NCI-H2081 treated with DMSO at 0.1 percent for 48 hours (cell line): ENCODE measurements at places on chromosomes 2 and 18.

DNA sequence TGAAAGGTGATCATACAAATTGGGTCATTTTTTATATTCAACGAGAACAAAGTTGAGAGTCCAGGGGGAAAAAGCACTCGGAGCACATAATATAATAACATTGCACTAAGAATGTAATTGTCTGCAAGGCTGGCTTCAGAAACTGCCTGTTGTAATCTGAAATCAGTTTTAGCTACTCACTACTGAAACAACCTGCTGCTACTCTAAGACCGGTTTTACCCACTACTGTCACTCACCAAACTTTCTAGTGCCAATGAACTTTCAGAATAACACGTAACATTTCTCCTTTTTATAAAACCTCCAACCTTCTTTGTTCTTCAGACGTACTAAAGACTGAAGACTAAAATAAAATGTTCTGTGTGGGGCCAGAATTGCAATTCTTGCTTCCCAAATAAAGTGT, 11.5 kb upstream of the CYB5A start:
- no peak for DNase-seq

DNA sequence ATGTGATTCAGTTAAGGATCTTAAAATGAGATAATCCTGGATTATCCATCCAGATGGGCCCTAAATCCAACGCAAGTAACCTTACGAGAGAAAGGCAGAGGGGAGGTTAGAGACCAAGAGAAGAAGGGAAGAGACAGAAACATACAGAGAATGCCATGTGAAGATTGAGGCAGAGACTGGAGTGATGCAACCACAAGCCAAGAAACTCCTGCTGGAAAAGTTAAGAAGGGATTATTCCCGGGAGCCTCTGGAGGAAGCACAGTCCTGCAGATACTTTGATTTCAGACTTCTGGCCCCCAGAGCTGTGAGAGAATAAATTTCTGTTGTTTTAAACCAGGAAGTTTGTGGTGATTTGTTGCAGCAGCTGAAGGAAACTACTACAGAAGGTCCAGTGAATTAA, 992.7 kb downstream of the BCL11A start:
- no peak for DNase-seq

DNA sequence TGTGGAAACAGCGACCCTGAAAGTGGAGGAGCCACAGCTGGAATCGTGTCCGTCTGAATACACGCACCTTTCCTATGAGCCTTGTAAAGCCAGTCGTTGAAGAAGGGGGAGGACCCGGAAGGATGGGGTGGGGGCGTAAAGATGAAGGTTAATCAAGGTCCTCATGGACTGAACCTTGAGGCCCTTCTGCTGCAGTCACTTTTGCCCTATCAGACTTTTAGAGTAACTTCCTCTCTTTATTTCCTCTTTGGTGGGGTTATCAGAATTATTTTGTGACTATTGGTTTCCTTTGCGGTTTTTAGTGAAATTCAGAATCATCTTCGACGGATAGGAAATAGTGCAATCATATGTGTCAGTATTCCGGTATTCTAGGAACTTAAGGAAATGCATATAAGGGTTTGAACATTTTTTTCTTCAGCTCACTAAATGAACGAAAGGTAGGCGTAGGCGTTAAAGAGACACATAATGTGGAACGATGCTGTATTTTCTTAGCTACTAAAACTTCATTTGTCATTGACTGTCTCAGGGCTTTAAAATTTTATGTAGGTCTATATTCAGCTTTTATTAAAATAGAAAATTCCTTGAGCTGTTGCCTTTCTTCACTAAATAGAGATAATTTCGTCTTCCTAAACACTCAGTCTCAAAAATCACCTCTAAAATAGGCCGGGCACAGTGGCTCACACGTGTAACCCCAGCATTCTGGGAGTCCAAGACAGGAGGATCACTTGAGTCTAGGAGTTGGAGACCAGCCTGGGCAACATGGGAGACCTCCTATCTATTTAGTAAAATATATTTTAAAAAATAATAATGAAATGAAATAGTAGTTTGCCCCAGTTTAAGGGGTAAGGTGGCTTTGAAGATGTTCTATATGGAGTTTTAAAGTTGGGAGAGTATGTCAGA, 1.4 kb upstream of the YES1 start:
- no peak for DNase-seq

GRCh38 chr18:70621710-70622109, 332.9 kb downstream of the SOCS6 start:
- no peak for DNase-seq

- DNase-seq = no peak
Measured at GRCh38 chr2:24830786-24831185, 37.6 kb downstream of the CENPO start.

DNA sequence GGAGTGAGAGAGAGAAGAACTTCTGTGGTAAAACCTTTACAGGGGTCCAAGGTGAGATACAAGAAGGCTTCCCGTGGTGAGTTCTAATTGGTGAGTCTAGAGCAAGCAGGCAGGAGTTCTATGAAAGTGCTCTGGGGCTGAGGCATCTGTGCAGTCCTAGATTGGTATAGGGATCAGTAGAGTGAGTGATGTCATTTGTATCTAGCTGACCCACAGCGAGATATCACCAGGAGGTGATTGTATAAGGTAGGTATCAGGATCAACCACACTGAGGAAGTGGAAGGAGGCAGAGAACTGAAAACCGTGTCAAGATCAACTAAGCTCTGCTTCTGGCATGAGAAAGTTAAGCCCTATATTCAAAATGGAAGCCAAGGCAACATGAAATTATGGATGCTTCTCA, 1648.9 kb upstream of the TMEFF2 start:
- DNase-seq = no peak

- no peak for DNase-seq
Measured at GRCh38 chr2:126856403-126856802, 42.3 kb upstream of the TEX51 start.

DNA sequence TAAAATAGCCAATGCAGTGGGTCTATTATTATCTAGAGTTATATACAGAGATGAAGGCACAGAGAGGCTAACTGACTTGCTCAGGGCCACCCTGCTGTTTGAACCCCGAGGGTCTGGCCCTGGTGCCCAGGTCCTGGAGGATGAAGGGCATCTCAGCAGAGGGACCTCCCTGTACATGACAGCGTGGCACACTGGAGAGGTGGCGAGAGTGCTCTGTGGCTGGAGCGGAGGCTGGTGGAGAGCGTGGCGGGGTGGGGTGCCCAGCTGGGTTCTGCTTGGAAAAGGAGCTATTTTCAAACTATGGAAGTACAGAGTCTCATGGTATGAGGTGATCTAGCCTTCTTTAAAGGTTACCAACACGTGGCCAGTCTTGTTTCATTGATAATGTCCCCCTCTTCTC, 35.8 kb downstream of the GREB1 start:
- no peak for DNase-seq

- DNase-seq = no peak
Measured at GRCh38 chr18:55314031-55314430, 274.0 kb downstream of the TCF4 start.

- no peak for DNase-seq
Measured at GRCh38 chr18:42736074-42736473, 379.4 kb downstream of the RIT2 start.

- no peak for DNase-seq
Measured at GRCh38 chr2:42008241-42008921, 39.4 kb upstream of the PKDCC start.

- DNase-seq = peak; percentile 10
Measured at GRCh38 chr18:79242246-79242645, 153.5 kb upstream of the NFATC1 start.

DNA sequence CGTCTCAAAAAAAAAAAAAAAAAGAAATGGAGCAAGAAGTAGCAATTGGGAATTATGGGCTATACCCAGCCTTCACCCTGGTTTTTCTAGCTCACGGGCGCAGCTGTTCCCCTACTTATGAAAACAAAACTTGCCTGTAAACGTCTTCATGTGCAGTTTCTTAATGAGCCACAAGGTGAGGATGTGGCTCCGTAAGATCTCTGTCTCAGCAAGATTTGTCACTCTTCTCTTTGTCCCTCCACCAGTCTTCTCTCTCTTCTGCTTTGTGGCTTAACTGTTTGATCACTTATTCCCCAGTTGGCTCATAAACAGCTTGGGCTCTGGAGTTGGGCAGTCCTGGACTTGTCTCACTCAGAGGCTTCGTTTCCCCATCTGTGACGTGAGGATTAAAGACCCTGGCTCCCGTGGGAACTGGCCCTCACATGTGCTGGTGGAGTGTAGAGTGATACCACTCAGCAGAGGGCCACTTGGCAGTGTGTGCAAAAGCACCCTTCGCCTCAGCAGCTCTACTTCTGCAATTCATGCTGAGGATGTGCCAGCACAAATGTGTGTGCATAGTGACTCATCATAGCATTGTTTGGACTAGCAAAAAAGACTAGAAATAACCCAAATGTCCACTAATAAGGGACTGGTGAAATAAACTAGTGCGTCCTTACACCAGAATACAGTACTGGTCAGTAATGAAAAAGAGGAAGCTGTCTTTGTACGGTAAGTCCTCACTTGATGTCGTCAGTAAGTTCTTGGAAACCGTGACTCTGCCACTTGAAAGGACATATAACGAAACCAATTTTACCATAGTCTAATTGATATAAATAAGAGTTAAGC, 8.7 kb downstream of the CEP68 start:
- DNase-seq = no peak

GRCh38 chr2:147937744-147938349, 82.7 kb downstream of the ORC4 start:
- DNase-seq = no peak

- DNase-seq = no peak
Measured at GRCh38 chr2:217943446-217944321, 59.1 kb downstream of the TNS1 start.

DNA sequence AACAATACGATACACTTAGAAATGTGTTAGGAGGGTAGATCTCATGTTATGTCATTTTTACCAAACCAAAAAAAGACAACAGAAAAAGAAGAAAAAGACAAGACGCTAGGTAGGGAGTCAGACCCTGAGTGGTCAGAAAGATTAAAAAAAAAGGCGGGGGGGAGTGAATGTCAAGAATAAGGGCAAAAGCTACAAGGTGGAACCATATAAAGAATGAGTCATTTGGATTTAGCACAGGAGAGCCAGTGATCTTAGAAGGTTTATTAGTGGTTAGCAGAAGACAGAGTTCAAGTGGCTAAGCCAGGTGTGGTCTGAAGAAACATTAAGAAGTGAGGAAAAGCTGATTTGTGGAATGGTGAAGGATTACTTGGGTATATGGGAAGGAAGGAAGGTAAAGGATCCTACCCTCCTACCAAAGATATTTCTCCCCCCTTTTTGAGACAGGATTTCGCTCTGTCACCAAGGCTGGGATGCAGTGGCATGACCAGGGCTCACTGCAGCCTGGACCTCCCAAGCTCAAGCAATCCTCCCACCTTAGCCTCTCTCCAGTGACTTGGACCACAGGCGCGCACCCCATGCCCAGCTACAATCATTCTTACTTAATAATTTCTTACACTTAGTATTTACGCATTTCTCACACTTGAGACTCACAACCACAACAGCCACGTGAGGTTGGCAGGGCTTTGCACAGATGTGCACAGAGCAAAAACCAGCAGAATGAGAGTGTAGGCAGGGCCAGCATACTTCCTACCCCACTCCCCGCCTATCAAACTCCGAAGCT, 2.6 kb downstream of the DSC2 start:
- DNase-seq = no peak

- no peak for DNase-seq
Measured at GRCh38 chr2:60794271-60794863, 38.3 kb downstream of the PAPOLG start.

GRCh38 chr18:13291745-13292447, 73.3 kb downstream of the LDLRAD4 start:
- DNase-seq = no peak

DNA sequence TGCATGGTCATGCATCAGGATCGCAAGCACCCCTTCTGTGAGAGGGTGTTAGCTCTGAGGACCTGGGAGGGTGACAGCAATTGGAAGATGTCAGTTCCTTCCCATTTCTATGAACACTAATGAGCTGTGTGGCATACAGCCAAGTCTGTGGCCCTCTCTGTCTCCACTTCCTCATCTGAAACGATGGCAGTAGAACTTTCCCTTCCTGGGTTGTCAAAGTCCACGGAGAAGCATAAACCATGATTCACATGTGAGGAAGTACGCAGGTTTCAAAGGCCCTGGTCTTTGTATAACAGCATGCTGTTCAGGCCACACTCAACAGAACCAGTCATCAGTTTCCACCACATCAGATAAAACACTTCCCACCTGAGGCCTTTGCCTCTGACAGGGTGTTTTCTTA, 167.4 kb upstream of the RAB6C start:
- DNase-seq = no peak

DNA sequence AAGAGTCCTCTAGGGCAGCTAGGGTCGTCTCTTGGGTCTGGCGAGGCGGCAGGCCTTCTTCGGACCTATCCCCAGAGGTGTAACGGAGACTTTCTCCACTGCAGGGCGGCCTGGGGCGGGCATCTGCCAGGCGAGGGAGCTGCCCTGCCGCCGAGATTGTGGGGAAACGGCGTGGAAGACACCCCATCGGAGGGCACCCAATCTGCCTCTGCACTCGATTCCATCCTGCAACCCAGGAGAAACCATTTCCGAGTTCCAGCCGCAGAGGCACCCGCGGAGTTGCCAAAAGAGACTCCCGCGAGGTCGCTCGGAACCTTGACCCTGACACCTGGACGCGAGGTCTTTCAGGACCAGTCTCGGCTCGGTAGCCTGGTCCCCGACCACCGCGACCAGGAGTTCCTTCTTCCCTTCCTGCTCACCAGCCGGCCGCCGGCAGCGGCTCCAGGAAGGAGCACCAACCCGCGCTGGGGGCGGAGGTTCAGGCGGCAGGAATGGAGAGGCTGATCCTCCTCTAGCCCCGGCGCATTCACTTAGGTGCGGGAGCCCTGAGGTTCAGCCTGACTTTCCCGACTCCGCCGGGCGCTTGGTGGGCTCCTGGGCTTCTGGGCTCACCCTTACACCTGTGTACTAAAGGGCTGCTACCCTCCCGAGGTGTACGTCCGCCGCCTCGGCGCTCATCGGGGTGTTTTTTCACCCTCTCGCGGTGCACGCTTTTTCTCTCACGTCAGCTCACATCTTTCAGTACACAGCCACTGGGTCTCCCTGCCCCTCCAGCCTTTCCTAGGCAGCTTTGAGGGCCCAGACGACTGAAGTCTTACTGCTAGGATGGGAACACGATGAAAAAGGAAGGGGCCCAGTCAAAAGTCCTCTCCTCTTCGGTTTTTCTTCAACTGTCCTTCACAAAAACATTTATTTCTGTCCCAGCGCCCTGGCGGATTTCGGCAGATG, 8.1 kb downstream of the SIX2 start:
- DNase-seq = no peak

DNA sequence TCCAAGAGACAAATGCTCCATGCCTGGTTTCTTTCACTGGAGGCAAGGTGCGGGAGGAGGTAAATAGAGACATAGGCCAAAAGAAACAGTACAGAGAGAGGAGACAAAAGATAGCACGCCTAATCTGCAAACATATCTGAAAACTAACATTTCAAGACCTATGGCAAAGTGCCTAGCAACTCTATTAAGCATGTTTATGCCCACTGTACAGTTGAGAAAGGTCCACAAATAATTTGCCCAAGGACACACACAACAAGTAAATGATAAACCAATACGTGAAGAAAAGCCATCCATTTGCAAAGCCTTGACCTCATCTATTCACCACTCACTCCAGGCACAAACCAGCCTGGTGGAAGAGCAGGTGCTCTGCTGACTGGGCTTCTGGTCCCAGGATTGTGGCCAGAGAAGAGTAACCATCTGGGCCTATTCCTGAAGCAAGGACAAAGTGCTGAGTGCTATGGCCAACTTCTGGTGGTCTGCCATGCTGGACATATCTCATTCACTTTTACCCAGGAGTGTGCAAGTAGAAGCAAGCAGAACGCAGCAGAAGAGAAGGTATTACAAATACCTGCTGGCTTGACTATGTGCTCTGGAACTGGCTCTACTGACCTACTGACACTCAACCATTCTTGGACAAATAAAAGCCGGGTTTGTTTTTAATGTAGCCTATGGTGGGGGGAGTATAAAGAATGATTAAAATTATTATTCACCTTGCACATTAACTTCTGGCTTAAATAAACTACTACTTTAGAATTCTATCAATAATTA, 25.3 kb downstream of the TMEM131 start:
- no peak for DNase-seq
